ENCODE measurements at places on chromosomes 7 and 10.

GRCh38 chr7:133702078-133702477, 425.1 kb upstream of the LRGUK start:
- no peak for DNase-seq

DNA sequence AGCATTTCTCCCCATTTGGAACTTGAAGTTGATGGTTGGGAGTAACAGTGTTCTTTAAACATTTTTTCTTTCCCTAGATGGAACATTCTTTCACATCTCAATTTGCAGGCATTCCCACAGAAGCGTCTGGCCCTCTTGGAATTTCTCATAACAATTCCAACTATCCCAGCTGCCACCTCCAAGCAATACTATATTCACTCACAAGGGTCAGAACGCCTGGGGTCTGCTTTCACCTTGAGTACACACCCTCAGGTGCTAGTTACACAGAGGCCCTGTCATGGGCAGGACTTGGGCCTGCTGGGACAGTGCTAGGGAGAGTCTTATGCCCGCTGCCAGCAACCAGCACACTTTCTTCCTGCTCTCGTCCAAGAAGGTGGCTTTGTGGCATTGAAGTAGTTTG, 136.5 kb downstream of the JCAD start:
- DNase-seq: no peak

- no peak for DNase-seq
Measured at GRCh38 chr7:133822001-133822641, 305.0 kb upstream of the LRGUK start.

- DNase-seq: no peak
Measured at GRCh38 chr10:46033602-46034011, 3.2 kb upstream of the NCOA4 start.

DNA sequence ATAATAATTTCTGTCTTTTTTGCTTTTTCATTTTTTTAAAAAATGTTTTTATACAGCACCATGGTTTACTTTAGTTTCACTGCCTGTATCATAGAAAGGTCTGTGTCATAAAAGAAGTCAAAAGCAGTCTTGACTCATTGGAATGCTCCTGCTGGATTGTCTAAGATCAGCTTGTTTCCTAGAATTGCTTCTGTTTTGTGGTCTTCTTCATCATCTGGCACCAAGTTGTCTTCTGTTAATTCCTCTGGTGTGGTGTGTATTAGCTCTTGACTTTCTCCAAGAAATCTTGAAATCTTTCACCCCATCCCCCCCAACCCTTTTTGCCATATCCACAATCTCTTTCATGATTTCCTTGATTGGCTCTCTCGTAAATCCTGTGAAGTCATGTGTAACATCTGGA, 250.3 kb upstream of the CXCL12 start:
- DNase-seq: no peak

DNA sequence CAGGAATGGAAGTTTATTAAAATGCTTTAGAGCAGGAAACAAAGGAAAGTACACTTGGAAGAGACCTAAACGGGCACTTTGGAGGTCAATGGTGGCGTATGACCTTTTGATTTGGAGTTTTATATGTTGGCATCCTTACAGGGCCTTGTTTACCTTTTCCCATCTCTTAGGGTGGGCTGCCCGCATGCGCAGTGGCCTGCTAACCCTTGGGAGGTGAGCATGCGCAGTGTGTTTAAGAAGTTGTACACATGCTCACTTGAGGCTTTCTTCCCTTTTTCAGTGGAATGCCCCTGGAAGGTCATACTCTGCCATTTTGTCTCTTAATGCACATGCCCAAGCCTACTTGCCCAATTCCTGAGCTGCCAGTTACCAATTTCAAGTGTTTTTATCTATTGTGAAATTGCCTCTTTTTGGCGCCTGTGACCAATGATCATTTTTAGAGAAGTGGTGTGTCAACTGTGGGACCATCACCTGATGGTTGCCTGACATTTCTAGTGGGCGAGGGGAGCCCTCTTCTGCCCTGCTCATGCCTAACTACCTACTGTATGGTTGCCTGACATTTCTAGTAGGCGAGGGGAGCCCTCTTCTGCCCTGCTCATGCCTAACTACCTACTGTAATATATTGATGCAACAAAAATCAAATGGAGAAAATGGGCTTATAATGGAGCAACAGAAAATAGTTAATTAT, 138.0 kb downstream of the PPP1R9A start:
- DNase-seq: no peak

GRCh38 chr7:135512135-135512887, 2.4 kb upstream of the CNOT4 start:
- no peak for DNase-seq

DNA sequence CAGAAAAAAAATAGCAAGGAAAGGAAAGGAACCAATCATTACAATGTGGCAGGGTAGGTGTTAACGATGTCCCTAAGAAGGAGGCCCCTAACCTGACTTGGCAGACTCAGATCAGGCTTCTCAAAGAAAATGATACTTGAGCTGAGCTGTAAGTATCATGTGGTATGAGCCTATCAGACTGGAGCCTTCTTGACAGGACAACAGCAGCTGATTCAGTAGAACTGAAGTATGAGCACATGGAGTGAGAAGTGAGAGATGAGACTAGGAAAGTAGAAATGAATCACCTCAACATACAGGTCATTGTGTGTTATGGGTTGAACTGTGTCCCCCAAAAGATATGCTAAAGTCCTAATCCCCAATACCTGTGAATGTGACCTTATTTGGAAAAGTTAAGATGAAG, 66.3 kb downstream of the MTERF1 start:
- DNase-seq: no peak

DNA sequence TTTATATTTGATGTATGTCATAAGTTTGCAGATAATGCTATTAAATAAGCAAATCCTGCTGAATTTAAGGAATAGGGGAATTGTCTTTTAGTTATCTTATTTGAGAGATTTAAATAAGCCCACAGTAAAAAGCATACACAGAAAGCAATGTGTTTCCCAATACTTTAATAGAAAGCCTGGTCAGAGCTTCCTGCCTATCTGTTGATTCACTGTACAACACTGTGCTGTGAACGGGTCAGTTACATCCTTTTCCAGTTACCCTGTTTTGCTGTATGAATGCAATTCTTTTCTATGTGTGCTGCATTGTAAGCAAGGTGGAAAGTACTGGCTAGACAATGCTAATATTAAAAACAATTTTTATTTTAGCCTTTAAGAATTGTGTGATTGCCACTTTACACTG, 81.2 kb downstream of the ANKRD7 start:
- no peak for DNase-seq

DNA sequence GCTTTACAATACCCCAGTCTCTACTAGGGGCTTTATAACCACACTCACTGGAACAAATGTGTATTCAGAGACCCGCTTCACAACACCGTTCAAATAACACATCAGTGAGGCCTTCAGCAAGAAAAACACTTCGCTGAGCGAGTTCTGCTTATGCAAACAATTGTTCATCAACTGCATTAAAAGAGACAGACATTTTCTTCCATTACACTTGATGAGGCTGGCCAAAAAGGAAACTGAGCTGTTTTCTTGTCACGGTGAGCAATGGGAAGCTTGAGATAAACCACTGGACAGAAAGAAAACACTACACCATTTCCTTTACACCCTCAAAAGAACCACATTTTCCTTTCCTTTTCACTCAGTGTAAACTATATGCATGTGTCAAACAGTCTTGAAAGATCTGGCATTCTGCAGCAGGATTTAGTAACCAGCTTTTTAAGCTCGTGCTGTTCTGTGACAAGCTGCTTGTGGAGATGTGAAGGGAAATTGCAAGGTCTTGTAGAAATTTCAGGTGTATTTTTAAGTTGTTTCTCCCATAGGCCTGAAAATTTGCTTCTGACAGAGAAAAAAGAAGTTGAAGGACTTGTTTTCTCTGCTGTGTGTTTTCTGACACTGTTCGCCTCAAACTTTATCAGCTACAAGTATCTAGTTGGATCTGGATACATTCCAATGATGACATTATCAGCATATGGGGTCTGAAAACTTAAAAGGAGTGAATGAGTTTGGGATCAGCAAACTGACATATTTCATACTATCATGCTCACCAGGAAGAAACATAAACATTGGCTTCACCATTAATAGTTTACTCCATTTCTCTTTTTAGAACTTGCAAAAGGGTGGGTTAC, 693.1 kb downstream of the PARD3 start:
- DNase-seq: no peak
